NCI-H1105 (cell line): ENCODE measurements at places on chromosomes 11 and 22.

DNA sequence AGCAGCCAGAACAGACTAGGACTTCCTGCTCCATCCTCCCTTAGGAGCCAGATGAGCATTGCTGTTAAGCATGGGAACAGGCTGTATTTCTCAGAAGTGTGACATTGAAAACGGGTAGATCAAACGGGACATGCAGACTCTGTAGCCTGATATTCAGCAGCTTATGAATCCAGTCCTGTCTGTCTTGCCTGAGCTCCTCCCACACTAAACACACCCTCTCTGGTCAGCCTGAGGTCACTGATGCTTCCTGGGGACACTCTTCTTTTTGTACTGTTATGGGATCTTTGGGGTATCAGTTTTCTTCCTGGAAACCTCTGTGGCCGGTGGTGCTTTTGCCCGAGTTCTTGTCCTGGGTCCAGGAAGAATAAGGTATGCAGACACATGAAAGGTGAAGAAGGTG, 35.8 kb downstream of the C11orf91 start:
- DNase-seq, result no peak

DNA sequence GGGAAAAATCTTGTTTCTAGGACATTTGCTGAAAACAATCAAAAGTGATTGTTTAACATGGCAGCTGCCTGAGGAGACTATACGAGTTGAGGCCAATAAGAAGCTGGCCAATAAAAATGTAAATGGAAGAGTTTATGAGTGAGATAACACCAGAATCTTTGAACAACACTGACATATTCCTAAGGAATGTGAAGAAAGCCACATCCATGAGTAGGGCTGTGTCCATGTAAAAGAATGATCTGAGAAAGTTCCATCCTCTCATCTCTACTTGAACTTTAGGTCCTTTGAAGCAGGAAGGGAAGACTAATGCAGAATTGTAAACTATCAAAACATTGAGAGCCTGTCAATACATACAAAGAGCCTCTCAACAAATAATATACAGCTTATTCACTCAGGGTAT, 6.9 kb upstream of the CHORDC1 start:
- DNase-seq, result no peak

DNA sequence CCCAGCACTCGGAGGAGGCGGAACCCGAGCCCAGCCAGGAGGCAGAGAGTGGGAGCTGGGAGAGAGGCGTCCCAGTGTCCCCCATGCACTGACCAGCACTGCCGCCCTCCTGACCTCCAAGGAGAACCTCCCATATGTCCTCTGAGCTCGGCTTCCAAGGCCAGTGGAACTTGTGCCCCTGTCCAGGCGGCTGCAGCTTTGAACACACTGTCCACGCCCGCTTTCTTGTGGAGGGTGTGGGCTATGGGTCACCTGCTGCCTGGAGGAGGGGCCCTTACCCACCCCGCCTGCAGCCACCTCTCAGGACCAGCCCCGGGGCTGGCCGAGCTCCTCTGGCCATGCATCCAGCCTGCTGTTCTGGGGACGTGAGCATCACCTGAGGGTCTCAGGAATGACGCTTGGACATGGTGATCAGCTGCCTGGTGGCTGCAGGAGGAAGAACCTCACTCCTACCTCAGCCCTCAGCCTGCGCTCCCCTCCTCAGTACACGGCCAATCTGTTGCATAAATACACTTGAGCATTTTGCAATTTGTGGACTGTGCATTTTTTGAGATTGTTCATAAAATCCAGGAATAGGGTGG, 22.2 kb upstream of the MUC5B start:
- no peak for DNase-seq

- no peak for DNase-seq
Observed at GRCh38 chr11:116353589-116353988, 419.2 kb downstream of the BUD13 start.

DNA sequence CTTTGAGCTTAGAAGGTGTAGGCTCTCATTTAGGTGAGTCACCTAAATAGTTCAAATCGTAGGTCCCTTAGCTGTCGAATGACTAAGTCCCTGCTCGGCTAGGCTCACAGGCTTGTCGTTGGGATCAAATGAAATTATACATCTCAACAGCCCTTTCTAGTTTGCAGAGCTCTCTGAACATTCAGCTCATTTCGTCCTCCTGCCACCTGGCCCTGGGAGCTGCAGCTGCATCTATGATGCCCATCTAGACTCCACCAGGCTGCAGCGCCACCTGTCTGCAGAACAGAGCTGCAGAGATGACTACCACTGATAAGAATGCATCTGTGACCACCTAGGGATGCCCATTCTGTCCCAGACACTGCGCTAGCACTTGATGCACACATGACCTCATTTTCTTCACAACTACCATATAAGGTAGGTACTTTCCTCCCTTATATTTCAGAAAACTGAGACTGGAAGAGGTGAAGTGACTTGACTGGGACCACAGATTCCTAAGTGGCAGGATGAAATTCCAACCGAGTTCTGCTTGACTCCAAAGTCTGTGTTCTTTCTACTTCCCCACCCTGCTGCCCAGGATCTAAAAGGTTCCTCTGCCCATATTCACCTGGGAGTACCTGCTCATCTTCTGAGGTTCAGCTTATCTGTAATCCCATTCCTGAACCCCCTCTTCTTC, 141.1 kb upstream of the NARS2 start:
- DNase-seq, result peak; percentile 78

DNA sequence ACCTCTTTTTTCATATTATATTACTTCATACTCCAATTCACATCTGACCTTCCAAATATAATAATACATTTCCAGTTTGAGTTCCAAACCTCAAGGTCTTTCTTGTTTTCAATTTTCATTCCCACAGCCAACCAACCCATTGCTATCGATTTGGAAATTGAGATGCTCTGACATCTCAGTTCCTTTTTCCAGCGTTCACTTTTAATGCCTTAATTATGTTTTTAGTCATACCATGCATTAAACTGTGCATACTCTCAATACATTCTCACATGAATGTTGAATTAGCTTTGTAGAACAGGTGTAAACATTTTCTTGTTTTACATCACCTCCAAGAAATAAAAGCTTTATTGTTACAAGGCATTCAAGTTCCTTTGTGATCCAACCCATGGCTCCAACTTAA, 294.2 kb upstream of the ANO3 start:
- no peak for DNase-seq

GRCh38 chr11:59415111-59415510, 11.1 kb downstream of the OR5A2 start:
- no peak for DNase-seq

DNA sequence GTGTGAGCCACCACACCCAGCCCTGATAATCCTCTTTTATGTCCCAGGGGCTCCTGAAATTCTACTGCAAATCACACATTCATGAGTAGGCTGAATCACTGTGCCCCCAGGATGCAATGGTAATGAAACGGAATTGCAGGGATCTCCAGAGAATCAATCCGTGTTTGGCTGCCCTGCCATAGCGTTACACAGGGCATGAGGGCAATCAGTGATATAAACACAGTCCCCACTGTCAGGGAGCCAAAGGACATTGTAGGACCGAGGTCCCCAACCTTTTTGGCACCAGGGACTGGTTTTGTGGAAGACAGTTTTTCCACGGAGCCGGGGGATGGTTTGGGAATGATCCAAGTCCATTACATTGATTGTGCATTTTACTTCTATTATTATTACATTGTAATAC, 9.0 kb upstream of the PLA2G6 start:
- DNase-seq, result no peak

DNA sequence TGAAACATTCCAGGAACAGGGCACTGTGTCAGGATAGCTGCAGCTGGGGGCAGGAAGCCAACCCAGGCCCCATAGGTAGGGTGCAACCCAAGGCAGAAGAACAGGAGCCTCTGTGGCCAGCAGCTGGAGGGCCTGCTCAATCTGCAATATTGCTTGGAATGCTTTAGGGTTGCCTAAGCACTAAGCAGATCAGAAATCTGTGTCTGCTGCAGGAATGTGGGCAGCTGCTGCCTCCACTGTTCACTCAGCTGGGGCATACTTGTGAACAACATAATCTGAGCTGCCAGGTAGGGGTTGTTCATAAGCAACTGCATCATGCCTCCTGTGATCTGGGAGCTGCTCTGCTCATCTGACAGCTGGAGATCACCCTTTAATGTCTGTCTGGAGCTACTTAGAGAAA, 1.7 kb downstream of the UBQLNL start:
- no peak for DNase-seq

- DNase-seq, result no peak
Observed at GRCh38 chr22:18071968-18072310, 5.9 kb upstream of the PEX26 start.

DNA sequence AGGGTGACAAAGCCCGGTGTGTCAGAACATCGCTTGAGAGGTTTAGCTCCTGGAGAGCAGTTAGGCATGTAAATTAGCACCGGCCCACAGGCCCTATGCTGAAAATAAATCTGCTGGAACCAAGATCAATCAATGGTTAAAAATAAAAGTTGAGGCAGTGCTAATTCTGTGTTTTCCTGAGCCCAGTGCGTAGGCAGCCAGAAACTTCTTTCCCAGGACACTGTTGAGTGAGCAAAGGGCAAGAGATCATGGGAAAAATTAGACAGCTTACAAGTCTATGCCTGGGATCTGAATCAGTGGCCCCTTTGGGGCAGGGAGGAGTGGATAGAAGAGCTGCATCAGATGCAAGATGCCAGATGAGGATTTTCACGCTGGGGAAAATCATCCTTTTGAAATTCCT, 539.2 kb downstream of the BUD13 start:
- DNase-seq, result no peak

DNA sequence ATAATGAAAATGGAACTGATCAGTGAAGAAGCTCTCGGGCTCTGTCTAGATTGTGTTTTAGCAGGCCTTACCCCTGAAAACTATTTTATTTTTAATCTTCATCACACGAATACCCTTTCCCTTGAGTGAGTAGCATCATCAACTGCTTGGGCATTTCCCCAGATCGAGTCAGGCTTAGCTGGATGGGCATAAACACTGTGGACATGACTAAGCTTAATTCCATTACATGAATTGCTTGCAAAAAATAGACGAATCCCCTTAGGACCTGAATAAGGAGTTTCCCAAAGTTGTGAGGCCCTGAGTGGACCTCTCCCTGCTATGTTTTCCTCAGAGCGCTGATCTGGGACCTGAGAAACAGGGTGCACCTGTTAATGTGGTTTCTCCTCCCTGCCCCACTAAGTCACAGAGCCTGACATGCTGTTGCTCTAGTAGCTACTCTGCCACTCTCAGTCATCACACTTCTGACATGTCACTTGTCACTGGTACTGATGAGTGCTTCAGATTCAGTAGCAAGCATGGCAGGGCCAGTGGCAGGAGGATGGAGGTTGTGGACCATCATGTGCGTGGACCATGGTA, 53.5 kb downstream of the ENDOD1 start:
- no peak for DNase-seq

DNA sequence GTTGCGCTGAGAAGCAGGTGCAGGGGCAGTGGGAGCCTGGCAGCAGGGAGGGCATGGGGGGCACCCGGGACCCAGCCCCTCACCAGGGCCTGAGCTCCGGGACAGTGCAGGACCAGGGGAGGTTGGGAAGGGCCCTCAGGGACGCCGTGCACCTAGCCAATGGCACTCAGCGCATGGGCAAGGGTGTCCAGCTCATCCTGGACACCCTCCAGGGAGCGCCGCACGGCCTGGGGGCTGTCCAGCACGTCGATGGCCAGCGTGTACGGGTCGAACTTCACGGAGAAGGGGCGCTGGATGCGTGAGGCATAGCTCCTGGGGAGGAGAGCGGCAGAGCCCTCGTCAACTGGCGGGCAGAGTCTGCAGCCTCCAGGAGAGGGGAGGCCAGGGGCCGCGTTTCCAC, 3.1 kb upstream of the INS start:
- DNase-seq, result no peak

DNA sequence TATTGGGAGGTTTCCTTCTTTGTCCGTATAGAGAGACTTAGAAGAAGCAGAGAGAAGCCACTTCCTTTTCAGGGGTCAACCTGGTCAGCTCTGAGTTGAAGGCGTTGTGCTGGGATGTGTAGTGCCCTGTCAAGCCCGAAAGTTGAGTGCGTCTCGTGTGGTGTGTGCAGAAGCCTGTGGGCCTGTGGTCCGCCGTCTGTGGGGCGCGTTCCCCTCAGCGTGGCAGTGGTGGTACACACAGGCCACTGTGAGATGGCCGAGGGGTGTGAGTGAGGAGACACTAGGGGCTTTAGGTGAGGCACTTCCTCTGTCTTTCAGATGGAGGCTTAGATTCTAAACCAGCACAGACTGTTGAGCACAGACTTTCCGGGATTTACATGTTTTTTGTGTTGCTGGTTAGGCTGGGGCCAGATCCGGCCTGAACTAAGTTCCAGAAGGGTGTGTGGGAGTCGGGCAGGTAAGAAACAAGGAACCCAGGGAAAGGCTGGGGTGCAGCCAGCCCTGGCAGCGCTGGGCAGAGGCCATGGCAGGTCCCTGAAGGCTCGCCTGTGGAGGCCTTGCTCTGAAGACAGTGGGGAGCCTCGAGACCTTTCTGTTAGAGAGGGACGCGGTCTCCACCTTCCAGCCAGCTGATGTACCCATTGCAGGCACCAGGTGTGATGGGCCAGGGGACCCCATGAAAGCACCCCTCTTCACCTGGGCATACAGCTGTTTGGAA, 194.2 kb downstream of the TBC1D22A start:
- no peak for DNase-seq

- no peak for DNase-seq
Observed at GRCh38 chr11:31973172-31973571, 117.7 kb upstream of the RCN1 start.

DNA sequence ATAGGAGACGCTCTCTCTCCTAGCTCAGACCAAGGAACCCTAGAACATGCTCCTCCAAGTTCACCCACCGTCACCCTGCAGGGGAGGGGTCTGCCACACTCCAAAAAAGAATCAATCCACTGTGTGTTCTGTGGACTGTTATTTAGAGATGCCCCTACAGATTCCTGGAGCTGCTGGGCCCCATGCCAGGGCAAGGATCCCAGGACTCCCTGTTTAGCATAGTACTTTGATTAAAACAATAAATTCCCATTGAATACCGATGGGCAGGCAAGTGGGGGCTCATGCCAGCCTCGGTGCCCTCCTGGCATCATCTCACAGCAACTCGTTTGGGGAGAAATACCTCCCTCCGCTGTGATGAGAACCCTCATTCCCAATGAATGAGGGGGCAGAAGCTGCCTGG, 247.5 kb downstream of the ST3GAL4 start:
- no peak for DNase-seq

GRCh38 chr11:561148-562003, 606 bp downstream of the RASSF7 start:
- no peak for DNase-seq

- no peak for DNase-seq
Observed at GRCh38 chr11:1217151-1217550, 5.7 kb upstream of the MUC5B start.

- DNase-seq, result no peak
Observed at GRCh38 chr22:46262449-46263215, 511 bp downstream of the PKDREJ start.

GRCh38 chr22:21448627-21449416, 18.4 kb upstream of the TMEM191C start:
- no peak for DNase-seq

- no peak for DNase-seq
Observed at GRCh38 chr11:93017821-93018690, 48.6 kb downstream of the MTNR1B start.

DNA sequence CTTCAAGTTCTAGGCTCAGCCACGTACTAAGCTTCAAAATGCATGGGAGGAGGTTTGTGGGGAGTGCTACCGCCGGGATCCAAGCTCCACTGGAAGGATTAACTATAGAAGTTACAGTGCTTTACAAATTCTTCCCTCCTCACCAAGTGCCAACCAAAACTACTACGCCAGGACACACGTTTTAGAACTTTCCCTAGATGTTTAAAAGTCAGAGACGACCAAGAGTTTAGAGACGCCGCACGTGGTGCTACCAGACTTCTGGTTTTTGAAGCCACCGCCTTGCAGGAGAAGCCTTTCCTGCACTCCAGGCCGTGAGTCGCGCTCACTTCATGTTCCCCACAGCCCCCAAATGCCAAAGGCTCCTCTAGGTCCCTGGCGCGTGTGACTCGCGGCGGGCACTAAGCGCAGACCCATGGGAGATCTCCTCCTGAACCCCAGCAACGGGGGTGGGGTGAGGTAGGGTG, 734 bp downstream of the SNU13 start:
- peak; percentile 15 for DNase-seq
